ENCODE measurements at places on chromosomes 12 and 14.

- peak; percentile 62 for DNase-seq
Observed at GRCh38 chr12:54215989-54216796, 27.4 kb upstream of the SMUG1 start.

- no peak for DNase-seq
Observed at GRCh38 chr12:45768194-45768593, 38.7 kb downstream of the ARID2 start.

- peak; percentile 69 for DNase-seq
Observed at GRCh38 chr12:47216150-47216677, 136.5 kb upstream of the AMIGO2 start.

DNA sequence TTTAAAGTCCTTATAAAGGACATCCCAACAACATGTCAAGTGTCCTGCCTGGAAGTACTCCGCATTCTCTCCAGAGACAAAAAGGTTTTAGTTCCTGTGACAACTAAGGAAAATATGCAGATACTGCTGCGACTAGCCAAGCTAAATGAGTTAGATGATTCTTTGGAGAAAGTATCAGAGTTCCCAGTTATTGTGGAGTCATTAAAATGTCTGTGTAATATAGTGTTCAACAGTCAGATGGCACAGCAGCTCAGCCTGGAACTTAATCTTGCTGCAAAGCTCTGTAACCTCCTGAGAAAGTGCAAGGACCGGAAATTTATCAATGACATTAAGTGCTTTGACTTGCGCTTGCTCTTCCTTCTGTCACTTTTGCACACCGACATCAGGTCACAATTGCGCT, 40.2 kb downstream of the RIC8B start:
- no peak for DNase-seq

DNA sequence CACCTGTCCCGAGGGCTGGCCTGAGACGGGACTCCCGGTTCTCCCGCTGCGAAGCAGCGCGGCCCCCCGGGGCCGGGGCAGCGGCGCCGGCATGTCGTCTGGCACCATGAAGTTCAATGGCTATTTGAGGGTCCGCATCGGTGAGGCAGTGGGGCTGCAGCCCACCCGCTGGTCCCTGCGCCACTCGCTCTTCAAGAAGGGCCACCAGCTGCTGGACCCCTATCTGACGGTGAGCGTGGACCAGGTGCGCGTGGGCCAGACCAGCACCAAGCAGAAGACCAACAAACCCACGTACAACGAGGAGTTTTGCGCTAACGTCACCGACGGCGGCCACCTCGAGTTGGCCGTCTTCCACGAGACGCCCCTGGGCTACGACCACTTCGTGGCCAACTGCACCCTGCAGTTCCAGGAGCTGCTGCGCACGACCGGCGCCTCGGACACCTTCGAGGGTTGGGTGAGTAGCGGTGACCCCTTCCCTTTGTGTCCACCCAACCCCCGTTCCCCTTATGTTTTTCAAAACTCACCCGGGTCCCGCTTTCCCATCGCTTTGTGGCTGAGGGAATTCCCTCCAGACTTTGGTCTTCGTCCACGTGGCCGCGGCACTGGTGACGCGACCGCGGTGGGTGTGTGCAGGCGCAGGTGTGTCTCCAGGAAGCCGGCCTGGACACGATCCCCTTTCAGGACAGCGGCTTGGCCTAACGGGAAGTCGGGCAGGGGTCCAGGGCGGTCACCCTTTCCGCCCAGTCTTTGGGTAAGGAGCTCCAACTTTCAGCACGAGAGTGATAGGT, 826 bp downstream of the PRKCH start:
- no peak for DNase-seq

DNA sequence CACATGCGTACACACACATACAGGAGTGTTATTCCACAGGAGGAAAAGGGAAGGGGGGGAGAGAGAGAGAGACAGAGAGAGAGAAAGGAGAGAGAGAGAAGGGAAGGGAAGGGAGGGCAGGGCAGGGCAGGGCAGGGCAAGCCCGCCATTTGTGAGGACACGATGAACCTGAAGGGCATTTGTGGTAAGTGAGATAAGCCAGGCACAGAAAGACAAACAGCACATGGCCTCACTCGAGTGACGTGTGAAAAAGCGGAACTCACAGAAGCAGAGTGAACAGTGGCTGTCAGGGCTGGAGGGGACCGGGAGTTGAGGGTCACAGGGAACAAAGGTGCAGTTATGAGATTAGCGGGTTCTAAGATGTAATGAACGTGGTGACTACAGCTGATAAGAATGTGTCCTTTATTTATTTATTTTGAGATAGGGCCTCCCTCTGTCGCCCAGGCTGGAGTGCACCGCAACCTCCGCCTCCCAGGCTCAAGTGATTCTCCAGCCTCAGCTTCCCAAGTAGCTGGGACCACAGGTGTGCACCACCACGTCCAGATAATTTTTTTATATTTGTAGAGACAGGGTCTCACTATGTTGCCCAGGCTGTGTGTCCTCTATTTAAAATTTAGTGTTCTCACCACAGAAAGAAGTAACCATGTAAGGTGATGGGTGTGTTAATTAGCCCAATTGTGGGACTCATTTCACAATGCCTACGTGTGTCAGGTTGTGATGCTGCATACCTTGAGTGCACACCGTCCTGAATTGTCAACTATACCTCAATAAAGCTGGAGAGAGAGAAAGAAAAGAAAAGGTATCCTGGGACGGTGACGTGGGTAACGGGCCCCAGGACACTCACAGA, 18.7 kb upstream of the FBRSL1 start:
- DNase-seq: no peak

GRCh38 chr14:63912286-63912685, 59.5 kb downstream of the SYNE2 start:
- no peak for DNase-seq

DNA sequence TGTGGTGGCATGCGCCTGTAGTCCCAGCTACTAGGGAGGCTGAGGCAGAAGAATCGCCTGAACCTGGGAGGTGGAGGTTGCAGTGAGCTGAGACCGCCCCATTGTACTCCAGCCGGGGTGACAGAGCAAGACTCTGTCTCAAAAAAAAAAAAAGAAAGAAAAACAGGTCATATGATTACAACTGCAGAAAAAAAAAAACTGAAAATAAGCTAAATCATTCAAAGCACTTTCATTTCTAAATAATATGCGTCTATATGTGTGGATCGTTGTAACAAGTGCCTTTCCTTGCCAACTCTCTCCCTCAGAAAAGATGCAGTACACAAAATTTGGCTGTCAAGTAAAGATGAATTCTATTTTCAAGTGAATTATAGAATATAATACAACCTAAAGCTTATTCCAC, 42.4 kb downstream of the ATXN2 start:
- DNase-seq: no peak

- DNase-seq: peak; percentile 74
Observed at GRCh38 chr14:22822571-22823098, 7.1 kb upstream of the MRPL52 start.

DNA sequence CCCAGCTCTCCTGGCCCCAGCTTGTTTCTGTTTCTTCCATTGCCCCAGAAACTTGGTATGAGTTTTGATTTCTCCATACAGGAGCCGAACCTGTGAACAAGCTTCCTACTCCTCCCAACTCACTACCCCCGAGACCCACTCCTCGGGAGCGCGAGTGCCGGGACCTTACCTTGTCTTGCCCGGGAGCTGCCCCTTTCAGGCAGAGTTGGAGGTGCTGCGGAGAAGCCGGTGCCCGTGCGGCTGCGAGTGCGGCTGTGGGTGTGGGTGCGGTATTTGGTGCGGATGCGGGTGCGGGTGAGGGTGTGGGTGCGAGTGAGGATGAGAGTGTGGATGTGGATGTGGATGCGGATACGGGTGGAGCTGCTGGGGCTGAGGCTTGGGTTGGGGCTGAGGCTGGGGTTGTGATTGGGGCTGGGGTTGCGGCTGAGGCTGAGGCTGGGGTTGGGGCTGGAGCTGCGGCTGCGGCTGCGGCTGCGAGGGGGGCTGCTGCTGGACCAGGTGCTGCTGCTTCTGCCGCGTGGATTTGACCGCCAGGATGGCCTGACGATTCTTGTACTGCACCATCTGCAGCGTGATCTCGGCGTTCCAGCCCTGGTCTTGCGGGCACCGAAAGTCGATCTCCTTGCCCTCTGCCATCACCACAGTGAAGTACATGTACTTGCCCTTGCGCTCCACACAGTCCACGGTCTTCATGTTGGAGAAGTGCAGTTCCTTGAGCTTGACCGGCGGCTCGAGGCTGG, 1.1 kb downstream of the PHLDA1 start:
- peak; percentile 57 for DNase-seq

DNA sequence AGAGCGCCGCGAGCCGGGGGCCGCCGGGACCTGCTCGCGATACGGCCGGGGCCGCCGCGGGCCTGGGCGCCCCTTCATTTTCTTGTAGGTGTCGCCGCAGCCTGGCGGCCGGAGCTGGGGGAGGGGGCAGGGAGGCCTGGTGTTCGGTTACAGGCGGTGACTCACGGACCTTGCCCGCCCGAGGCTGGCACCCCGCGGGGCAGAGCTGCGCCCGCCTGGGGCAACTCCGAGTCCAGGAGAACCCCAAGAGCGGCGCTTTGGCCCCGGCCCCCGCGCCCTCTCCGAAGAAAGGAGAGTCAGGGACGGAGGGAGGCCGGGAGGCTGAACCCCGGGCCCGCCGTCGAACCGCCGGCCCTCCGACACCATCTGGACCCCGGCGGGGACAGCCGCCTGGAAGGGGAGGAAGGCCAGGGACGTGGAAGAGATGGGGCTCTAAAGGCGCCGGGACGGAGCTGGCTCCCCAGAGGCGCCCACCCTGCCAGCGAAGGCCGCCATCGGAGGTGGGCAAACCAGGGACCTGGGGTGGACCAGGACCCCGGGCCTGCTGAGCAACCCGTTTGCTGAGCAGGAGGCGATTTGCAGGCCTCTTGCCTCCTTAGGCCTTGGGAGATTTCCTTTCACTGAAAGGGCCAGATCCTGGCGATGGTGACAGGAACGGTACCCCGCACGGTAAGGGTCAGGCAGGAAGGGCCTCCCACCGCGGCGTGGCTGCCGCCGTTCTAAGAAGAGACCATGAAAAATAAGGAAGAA, 843 bp upstream of the NUAK1 start:
- DNase-seq: peak; percentile 33

GRCh38 chr14:64951291-64951690, 8.7 kb upstream of the GPX2 start:
- DNase-seq: no peak

DNA sequence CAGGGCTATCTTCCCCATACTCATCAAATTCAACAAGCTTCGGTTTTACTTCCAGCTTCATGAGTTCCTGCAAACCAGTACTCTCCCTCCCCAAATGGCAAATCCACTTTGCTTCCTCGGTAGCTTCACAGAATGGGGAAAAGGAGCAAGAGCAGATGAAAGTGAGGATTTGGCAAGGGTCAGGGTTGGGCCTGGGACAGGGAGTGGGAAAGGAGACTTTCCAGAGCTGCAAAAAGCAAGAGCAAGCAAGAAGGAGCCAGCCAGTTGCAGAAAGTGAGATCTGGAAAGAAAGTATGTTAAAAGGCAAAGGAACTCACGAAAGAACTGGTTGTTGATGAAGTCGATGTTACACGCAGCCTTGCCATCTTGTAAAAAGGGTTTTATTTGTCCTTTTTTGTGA, 522.8 kb upstream of the TBX3 start:
- no peak for DNase-seq

- peak; percentile 50 for DNase-seq
Observed at GRCh38 chr12:47867495-47867941, 37.3 kb downstream of the VDR start.

DNA sequence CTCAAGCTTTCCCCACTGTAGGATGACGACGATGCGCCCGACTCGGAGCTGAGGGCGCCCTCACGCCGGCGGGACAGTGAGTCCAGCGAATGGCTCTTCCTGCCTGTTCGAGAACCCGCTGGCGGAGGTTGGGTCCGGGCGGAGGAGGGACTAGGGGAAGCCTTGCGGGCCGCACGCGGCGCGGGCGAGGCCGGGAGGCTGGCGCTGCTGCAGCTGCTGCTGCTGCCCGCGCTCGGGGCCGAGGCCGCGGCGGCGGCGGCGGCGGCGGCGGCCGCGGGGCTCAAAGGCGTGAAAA, 1.9 kb downstream of the CCDC177 start:
- DNase-seq: no peak

- DNase-seq: no peak
Observed at GRCh38 chr14:35829449-35829848, 3.3 kb downstream of the BRMS1L start.

DNA sequence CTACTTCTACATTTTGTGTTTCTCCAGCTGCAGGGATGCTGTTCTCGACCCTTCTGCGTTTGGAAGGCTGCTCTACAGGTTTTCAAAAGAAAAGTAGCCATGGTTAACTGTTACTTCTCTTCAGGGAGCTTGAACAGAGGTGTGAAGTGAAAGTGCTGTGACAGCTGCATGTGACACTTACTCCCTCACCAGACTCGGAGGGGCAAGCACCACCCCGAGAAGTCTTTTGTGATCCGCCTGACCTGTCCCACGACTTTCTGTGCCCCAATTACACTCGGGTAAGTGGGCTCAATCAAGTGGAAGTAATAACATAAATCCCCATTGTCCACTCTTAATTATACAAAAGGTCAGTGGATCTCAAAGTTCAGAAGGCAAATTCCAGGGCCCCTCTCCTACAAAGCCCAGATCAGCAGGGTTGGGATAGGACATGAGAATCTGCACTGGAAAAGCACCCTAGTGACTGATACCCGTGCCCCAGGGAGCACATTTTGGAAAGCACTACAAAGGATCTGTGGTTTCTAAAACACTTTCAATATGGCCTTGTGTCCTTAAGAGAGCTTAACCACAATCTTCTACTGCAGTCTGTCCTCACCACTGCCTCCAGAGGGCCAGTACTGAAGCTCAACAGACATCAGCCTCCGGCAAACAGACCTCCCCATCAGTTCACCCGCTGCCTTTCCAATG, 11.5 kb downstream of the FICD start:
- DNase-seq: no peak

- no peak for DNase-seq
Observed at GRCh38 chr14:77409131-77409533, 14.2 kb downstream of the NOXRED1 start.

GRCh38 chr12:116962197-116962596, 51.4 kb downstream of the FBXW8 start:
- DNase-seq: no peak

GRCh38 chr14:94375552-94376107, 12.8 kb downstream of the SERPINA1 start:
- no peak for DNase-seq

DNA sequence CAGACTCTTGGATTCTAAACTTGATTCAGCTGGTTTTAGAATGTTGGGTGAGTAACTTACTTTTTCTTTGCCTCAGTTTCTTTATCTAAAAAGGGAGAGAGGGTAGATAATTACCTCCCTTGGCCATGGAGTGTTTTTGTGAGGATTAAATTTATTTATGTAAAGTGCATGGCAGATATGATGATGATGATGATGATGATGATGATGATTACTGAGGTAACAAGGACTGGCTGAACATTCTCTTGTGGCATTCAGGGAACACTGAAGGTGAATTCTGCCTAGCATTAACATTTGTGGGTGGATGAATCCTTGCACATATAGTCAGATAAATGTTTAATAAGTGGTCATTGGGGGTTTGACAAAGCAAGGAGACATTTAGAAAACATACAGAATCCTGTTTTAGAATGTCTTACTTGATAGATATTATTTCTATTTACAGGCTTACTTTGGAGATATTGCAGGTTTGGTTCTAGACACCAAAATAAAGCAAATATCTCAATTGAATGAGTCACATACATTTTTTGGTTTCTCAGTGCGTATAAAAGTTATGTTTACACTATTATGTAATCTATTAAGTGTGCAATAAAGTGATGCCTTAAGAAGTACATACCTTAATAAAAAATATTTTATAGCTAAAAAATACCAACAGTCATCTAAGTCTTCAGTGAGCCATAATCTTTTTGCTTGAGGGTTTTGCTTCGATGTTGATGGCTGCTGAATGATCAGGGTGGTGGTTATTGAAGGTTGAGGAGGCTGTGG, 123.2 kb downstream of the SNAPC1 start:
- no peak for DNase-seq

GRCh38 chr12:132161796-132162507, 17.7 kb downstream of the NOC4L start:
- DNase-seq: no peak

All from activated naive CD8-positive, alpha-beta T cell treated with anti-CD3 and anti-CD28 coated beads, Interleukin-2, amount 50 U/mL, for 24 hours (primary cell).